H9 (cell line): ENCODE measurements at places on chromosomes 6 and 20.

GRCh38 chr6:152529369-152529768, 107.8 kb downstream of the SYNE1 start:
- DNase-seq = no peak

DNA sequence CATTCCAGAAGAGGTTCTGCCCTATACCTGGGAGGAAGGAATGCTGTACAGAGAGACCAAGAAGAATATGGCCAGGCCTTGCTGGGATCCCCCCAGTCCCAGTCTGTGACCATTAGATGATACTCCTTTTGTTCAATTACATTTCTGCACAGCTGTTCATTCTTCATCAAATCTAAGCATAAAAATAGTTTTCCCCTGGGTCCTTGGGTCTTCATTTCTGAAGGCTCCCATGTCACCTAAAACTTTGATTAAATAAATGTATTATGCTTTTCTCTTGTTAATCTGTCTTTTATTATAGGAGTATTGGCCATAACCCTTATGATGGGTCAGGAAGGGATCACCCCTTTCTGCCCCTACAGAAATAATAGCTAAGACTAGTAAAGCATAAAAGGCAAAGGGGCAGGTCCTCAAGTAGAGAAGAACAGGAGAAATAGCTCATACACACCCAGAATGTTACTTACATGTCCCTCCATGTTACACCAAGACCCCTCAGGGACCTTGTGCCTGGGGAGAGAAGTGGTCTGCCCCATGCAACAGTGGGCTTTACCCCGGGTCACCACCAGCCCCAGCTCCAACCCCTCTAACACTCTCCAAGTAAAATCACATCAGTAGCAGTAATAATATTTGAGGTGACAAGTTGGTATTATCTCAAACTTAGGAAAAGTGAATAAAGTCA, 2.1 kb upstream of the LTA start:
- DNase-seq = no peak

DNA sequence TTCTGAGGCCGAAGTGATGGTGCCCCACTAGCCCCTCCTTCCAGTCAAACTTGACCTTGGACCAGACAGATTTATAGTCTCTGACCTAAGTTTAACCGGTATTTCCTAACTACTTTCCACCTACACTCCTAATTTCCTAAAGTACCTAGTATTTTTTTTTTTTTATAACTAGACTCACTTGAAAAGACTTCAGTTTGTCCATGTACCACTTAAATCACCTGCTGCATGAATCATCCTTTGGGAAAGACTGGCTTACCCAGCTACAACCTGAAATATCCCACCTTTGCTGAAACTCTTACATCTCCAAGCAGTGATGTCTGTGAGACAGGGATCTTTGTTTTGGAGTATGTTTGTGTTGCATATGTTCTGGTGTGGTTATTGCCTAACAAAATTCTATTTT, 71.1 kb downstream of the ZDHHC14 start:
- DNase-seq = no peak

GRCh38 chr6:168315596-168315995, 4.0 kb downstream of the DACT2 start:
- DNase-seq = no peak

- no peak for DNase-seq
These were observed 10.6 kb downstream of the MYLK2 start for GRCh38 chr20:31829731-31830130.

DNA sequence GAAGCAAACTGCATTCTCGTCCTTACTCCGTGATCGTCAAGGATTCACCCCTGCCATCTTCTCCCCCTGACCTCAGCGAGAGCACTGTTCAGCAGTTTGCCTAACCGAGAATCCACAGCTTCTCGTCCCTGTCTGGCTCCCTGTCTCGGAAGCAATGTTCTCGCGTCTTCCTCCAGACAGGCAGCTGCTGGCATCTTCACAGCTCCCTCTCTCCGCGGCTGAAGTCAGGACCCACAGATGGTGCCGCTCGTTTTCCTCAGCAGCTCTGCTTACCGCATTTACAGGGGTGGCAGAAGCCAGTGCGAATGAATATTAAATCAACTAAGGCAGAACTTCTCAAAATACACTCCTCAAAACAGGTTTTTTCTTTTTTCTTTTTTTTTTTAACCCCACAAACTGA, 18.9 kb upstream of the SLC22A2 start:
- DNase-seq = no peak

GRCh38 chr20:31684153-31685015, 38.3 kb downstream of the BCL2L1 start:
- DNase-seq = no peak

DNA sequence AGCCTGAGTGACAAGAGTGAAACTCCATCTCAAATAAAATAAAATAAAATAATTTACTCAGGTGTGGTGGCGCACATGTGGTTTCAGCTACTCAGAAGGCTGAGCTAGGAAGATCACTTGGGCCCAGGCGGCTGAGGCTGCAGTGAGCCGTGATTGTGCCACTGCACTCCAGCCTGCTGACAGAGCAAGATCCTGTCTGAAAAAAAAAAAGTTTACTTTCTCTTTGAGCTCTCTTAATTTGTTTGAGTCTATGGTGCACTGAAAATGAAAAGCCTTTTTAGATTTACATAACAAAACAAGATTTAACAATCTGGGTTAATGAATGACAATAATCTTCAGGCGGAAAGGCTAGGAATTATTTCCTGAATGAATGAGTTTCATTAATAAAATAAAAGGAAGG, 23.3 kb upstream of the NHSL1 start:
- DNase-seq = no peak

GRCh38 chr6:139129284-139129683, 5.6 kb upstream of the HECA start:
- DNase-seq = no peak

DNA sequence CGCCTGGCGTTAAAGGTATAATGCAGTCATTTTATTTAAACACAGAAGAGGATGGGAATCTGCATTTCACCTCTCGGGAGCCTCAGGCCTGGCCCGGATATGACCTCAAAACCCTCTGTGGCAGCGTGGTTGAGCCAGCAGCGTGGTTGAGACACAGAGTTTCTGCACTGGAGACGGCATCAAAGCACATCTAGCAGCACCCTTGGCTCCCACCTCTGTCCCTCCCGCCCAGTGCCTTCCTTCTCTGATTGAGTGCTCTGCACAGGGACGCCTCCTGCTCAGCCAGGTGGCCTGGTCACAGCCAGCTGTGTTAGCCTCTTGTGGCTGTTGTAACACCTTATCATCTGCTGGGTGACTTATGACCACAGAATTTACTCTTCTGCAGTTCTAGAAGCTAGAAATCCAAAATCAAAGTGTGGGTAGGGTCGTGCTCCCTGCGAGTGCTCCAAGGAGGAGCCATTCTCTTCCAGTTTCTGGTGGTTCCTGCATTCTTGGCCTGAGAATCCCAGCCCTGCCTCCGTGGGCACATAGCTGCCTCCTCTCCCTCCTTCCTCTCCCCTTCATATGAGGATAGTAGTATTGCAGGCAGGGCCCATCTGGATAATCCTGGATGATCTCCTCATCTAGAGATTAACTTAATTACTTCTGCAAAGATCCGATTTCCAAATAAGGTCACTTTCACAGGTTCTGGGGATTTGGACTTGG, 156.7 kb downstream of the SYCP2 start:
- peak; percentile 19 for DNase-seq

GRCh38 chr6:85580118-85580877, 13.4 kb downstream of the SNX14 start:
- no peak for DNase-seq
